ENCODE measurements at places on chromosomes 6 and 20. TPM values are rescaled to one million over a fixed set of nuclear protein-coding genes. Genes with fewer than 3 reads are reported as not detected.

DNA sequence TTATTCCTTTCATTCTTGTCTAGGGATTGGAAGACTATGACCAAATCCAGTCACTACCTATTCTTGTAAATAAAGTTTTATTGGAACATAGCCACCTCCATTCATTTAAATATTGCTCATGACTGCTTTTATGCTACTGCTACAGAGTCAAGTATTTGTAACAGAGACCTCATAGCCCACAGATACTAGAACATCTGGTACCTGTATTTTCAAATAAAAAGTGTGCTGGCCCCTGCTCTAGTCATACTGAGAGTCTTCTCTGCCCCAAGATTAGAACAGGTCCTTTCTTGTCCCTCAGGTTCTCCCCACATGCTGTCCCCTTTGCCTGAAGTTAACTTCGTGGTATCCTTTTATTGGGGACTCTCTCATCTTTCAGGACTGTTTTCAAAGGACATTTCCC is 422.3 kb downstream of the CBLN4 start:
- DNase-seq = no peak

GRCh38 chr20:43761386-43762340 is 34.9 kb upstream of the GTSF1L start:
- no peak for DNase-seq

- no peak for DNase-seq
These were observed 66.9 kb upstream of the RIN2 start for GRCh38 chr20:19691125-19691524.

GRCh38 chr6:73177221-73177944 is 47.9 kb downstream of the KHDC1L start:
- no peak for DNase-seq

GRCh38 chr6:73062837-73063236 is 162.5 kb downstream of the KHDC1L start:
- DNase-seq = no peak

DNA sequence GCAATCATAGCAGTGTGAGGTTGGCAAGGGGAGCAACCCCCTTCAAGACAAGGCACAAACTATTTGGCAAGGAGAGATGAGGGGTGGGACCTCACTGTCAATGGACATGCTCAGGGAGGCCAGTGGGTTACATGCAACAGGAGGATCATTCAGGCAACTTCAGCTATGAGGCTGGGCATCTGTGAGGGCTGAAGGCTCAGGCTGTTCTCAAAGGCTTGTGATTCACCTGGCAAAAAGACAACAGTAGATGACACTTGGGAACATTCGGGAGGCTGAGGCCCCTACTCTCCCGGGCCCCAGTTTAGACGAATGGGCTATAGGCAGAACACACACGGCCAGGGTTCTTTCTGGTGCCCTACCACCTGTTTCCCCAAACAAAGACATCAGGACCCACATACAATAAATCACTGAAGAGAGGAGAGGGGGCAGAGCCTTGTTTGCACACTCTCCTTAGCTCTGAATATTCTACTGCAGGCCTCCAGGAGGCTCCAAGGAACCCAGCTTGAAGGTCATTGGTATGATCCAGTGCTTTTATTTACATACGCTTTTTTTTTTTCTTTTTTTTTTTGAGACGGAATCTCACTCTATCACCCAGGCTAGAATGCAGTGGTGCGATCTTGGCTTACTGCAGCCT is 7.9 kb downstream of the TUBB start:
- DNase-seq = no peak

DNA sequence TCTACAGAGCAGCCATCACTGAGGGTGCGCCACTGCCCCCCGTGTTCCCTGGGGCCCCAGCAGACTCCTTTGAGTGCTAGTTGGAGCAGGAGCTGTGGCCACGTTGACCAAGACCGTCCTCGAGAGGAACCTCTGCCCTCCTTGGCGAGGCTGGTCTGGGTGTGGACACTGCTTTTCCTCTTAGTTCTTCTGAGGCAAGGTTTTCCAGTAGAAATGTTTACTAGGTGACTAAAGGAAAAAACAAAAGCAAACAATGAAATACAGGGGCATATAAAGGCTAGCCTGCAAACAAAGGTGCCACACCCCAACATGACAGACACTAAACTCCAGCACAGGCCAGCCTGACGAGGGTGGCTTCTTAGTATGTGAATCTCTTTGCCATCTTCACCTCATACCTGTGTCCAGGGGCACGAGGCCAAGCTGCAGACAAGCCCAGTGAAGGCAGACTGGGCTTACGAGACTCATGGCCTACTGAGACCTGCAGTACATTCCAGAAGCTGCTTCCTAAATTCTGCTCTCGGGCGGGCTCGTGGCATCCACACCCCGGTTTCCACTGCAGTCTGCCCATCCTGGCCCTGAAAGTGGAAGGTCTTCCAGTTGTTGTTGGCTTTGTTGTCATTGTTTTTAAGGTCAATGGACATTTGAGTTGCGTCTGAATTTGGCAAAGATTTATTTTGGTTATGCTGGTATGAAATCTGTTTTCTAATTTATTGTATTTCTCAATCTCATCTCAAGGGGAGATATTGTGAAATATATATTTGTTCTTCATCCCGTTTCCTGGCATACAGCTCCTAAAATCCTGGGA is 39.2 kb downstream of the FAM50B start:
- DNase-seq = no peak

GRCh38 chr6:138692978-138693909 is 80.3 kb upstream of the CCDC28A start:
- peak; percentile 57 for DNase-seq

DNA sequence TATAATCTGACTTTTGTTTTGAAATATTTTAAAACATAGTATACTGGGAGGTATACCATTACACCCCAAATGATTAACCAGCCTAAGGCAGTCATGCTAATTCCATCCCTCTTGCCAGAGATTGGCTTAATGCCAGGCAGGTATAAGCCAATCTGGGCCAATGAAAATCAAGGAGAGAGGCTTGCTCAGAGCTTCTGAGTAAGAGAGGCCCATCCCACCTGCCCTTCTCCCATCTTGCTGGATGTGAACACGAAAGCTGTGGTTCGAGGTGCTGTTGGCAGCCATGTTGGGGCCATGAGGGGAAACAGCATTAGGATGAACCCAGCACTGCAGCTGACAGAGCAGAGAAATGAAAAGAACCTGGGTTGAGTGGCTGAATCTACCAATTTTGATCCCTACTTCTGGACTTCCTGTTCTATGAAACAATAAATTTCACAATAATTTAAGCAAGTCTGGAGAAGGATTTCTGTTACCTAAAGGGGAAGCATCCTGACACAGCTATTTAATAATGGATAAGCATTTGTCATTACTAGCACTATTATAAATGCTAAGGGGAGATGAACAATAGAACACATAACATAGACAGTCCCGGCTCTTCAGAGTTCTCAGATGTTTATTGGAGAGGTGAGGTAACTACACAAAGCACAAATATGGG is 152.3 kb downstream of the CDC5L start:
- DNase-seq = peak; percentile 19

Gene RNF5
- 63.6 TPM for total RNA-seq

DNA sequence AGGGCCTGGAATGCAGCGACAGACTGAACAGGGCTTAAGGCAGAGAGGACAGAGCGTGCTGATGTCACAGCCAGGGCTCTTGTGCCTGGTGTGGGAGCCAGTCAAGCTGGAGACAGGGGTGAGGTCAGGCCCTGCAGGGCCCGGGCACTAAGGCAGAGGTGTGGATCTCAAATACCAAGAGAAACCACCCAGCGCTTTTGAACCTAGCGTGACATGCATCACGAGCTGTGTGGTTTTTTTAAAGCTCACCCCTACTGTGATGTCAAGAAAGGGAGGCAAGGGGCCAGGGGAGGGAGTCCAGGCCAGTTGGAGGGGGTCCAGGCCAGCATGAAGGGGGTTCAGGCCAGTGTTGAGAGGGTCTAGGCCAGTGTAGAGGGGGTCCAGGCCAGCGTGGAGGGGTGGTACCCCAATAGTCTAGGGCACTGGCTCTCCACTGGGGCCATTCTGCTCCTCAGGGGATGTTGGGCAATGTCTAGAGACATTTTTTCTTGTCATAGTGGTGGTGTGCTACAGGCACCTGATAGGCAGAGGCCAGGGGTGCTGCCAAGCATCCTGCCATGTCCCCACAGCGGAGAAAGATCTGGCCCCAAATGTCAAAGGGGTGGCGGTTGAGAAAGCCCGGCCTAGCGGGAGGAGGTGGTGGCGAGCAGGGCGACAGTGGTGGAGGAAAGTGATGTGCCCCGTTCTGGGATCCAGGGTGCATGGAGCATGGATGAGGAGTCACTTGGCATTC is 42.6 kb downstream of the RBM38 start:
- no peak for DNase-seq

Gene UBE2C
- 249 TPM for total RNA-seq

Gene CST5
- total RNA-seq = not detected

Gene SUN5
- total RNA-seq = not detected

DNA sequence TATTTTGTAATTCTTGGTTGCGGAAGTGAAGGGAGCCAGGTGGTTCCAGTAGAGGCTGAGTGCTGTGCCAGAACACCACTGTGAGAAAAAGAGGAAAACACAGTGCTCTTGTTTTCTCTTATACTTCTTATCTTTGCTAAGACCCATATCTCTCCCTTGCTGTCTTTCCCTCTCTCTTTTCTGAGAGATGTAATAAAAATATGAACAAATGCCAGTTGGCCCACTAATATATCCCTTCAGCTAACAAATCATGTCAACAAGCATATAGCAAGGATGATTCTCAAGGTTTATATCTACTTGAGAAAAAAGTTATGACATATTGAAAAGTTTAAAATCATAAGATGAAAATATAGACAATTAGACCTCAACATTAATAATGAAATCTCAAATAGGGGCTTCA is 758.3 kb downstream of the HDGFL1 start:
- DNase-seq = no peak

GRCh38 chr6:28656715-28657114 is 131.0 kb downstream of the GPX5 start:
- no peak for DNase-seq

Gene ECT2L
- not detected for total RNA-seq

GRCh38 chr20:52751571-52751970 is 220.6 kb upstream of the TSHZ2 start:
- DNase-seq = no peak

- no peak for DNase-seq
These were observed 470.4 kb downstream of the CDH26 start for GRCh38 chr20:60428651-60429050.

Gene MBOAT1
- 56.6 TPM for total RNA-seq

All from SJSA1 (cell line).